Tibial nerve (tissue), 4 donors: ENCODE measurements at places on chromosomes 6 and 20. TPM values are rescaled to one million over a fixed set of nuclear protein-coding genes. Genes with fewer than 3 reads are reported as not detected.

The ZBTB22 gene
- 16.8 TPM for total RNA-seq

The NNAT gene
- 2.7 TPM for total RNA-seq

The ADGRF5 gene
- total RNA-seq: 17.4 TPM

The ZSCAN23 gene
- 1.5 TPM for total RNA-seq

The SMLR1 gene
- not detected for total RNA-seq

The RBM39 gene
- 504 TPM for total RNA-seq

DNA sequence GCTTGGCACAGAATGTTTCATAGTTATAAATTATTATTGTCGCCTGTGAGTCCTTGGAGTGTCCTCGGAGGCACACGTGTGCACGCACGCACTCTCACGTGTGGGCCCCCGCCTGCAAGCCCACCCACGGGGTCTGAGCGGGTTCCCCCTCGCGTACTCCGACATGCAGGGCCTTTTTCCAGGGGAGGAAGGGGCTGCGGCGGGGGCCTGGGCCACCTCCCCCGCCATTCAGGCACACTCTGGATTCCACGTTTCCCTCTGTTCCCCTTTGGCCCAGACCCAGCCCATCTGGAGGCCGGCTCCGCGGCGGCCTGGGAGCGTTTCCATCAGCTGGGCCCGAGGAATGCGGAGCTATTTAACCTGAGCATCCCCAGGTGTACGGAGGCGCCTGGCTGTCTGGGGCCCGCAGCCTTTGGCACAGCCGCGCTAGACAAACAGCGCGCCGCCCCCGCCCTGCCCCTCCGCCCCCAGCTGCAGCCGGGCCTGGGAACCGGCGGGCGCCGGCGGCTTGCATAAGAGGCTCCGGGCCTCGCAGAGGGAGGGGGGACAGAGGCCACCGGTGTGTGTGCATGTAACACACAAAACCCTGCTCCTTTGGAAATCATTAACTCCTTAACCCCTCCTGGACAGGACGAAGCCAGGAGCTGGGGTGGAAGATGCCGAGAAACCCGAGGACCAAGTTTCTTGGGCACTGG, 3.3 kb downstream of the ID1 start:
- DNase-seq: peak; percentile 58

DNA sequence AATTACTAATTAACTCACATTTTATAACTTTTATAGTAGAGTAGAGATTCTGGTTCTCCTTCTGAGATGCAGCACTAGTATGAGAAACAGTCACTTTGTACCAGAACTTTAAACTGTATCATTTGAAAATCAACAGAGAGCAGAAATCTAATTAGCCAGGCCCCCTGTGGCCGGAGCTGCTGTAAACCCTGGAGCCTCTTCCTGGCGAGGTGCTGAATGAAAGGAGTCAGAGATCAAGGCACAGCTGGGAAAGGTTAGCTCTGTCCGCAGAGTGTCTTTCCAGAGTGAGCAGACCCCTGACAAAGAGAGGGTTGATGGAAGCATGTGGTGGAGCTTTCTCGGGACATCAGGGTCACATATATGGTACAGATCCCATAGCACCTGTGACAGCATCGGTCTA, 703.8 kb downstream of the RFPL4B start:
- no peak for DNase-seq

GRCh38 chr6:30960907-30961673, 20.3 kb downstream of the MUCL3 start:
- no peak for DNase-seq

GRCh38 chr20:33693741-33694638, 7.8 kb upstream of the E2F1 start:
- DNase-seq: no peak

- DNase-seq: no peak
Measured at GRCh38 chr6:12760226-12760625, 43.7 kb downstream of the PHACTR1 start.

GRCh38 chr6:17504005-17504404, 96.1 kb upstream of the FAM8A1 start:
- no peak for DNase-seq

GRCh38 chr20:39453890-39454289, 491.7 kb downstream of the DHX35 start:
- no peak for DNase-seq
